ENCODE measurements at places on chromosomes 3 and 15.

GRCh38 chr3:65861718-65862117, 177.0 kb downstream of the MAGI1 start:
- no peak for DNase-seq

DNA sequence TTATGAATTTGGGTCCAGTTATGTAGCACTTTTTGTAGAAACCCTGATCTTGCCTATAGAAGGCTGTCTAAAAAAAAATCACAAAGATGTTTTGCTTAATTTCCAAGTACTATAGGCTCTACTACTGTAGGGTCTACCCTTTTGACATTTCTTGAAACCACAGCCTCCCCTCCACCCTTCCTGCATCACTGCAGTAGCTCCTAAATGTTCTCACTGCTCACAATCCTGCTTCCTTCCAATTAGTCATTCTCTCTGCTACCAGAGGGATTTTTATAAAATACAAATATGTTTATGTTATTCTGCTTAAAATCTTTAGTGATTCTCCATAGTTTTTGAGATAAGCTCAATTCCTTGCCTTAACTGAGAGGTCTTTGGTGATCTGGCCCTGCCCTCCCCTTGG, 114.0 kb downstream of the CYP19A1 start:
- DNase-seq = no peak

- peak; percentile 60 for DNase-seq
Observed at GRCh38 chr3:127585163-127585812, 5.2 kb downstream of the TPRA1 start.

DNA sequence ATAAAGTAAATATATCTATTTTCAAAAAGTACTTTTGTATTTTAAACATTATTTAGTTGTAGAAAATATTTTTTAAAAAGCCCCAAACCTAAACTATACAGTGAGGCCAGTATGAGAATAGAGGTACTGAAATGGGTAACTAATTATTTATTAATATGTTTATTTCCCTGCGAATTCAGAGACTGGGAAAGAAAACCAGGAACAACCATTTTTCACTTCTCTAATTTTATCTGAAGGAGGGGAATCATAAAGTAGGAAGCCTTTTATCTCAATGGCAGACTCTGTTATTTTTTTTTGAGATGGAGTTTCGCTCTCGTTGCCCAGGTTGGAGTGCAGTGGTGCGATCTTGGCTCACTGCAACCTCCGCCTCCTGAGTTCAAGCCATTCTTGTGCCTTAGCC, 63.6 kb upstream of the TRAK1 start:
- DNase-seq = no peak

GRCh38 chr3:174285242-174285864, 573.8 kb upstream of the NAALADL2 start:
- DNase-seq = no peak

- DNase-seq = no peak
Observed at GRCh38 chr3:98242155-98242554, 21.9 kb upstream of the OR5H6 start.

DNA sequence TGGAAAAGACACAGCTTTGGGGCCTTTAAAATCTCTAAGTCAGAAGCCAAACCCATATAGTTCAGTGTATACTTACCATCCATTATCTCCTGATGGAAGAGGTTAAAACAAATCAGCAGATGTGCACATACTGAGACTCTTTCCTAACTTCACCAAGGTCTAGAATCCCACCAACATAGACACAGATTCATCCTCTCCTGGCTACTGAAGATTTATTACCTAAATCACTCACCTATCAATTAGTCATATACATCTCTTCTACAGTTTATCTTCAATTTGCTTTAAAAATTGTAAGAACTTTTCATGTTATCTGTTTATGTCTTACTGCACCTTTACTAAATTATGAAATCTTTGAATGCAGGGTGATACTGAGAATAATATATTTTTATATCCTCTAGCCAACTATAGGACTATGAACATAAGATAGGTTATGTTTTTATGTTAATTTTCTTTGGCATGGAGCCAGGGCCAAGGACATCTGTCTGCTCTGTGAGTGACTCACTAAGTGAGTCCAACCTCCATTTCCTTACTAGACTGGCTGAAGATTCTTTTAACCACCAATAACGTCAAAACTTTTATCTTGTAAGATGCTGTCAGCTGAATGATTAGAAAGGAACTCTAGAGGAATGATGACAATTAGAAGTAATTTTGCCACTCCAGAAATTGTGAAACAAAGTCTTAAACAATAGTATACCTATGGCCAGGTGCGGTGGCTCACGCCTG, 397.6 kb downstream of the FOXP1 start:
- DNase-seq = no peak

DNA sequence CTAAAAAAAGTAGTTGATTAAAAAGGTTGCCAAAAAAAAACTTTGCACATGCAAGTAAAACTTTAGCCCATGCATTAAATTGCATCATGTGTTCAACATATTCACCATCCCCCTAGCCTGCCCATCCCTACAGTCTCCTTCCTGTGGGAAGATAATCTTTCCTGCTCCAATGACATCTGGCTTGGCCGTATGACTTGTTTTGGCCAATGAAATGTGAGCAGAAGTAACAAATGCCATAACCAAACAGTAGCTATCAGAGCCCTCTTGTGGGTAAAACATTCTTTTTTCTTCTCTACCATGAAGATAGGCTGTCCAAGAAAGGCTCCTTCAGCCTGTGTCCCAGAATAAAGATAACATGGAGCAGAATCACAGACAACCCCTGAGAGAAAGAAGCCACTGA, 15.3 kb downstream of the ERC2 start:
- DNase-seq = no peak

DNA sequence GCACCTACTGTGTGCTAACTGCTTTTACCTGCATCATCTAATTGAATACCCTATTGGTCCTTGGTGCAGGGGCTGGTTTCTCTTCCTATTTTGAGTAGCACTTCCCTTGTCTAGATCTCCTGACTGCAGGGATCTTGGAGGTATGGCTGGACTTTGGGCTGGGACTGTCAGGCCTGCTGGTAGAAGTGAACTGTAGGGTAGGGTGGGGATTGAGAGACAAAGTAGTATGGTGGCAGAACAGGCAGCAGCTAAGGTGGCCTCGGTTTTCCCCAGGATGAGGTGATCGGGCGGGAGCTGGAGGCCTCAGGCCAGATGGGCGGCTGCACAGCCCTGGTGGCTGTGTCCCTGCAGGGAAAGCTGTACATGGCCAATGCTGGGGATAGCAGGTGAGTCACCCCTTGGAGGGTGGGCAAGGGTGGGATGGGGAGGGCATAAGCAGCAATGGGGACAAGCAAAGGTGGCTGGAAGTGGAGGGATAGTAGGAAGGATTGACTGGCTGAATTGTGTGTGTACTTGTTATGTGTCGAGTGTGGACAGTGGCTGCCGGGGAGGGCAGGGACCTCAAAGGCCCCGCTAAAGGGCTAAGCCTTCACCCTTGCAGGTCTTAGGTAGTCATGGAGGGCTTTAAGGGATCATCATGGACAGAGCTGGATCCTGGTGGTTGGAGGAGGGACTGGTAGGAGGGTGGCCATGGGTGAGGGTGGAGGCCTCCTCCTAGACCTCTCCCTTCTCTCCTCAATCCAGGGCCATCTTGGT, 2.0 kb downstream of the PPM1M start:
- DNase-seq = no peak

DNA sequence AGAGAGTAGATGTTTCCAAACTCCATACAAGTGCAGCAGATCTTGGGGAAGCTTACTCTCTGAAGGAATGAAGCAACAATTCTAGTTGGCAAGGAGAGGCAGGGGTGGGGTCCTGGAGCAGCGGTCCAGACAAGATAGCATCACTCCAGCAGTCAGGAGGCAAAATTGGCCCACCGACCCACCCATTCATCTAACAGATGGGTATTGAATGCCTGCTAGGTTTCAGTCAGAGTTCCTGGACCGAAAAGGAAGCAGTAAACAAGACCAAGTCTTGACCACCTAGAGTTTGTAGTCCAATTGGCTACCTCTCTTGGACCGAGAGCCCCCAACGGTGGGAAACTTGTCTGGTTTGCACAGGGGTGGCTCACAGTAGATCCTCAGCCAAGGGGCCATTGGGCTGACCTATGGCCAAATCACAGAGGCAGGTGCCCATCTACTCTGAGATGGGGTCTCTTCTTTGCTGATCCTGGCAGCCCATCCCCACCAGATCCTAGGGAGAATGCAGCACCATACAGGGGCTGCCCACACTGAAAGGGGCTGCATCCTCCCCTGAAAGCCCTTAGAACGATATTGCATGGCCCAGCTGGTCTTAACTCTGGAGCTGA, 74.3 kb downstream of the CORO2B start:
- DNase-seq = no peak

- DNase-seq = no peak
Observed at GRCh38 chr3:190617185-190617584, 103.3 kb downstream of the IL1RAP start.

GRCh38 chr3:100141586-100141985, 27.3 kb upstream of the FILIP1L start:
- no peak for DNase-seq

GRCh38 chr15:100760357-100760903, 119.2 kb upstream of the ALDH1A3 start:
- no peak for DNase-seq

- no peak for DNase-seq
Observed at GRCh38 chr3:27426926-27427325, 57.3 kb downstream of the SLC4A7 start.

DNA sequence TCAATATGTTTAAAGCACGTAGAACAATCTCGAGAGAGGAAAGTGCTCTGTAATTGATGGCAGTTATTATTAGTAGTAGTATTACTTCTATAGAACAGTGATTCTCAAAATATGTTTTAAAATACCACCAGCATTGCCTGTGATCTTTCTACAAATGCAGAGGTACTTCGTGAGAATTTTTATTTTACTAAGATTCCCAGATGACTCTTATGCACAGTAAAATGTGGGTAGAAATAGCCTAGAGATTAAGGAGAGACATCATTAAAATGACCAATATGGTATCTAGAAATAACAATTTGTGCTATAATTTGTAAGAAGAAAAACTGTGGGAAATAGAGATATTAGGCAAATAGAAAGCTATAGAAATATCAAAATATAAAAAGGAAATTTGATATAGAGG, 157.9 kb downstream of the SUCNR1 start:
- no peak for DNase-seq

GRCh38 chr15:40270246-40270995, 12.4 kb downstream of the ANKRD63 start:
- no peak for DNase-seq

DNA sequence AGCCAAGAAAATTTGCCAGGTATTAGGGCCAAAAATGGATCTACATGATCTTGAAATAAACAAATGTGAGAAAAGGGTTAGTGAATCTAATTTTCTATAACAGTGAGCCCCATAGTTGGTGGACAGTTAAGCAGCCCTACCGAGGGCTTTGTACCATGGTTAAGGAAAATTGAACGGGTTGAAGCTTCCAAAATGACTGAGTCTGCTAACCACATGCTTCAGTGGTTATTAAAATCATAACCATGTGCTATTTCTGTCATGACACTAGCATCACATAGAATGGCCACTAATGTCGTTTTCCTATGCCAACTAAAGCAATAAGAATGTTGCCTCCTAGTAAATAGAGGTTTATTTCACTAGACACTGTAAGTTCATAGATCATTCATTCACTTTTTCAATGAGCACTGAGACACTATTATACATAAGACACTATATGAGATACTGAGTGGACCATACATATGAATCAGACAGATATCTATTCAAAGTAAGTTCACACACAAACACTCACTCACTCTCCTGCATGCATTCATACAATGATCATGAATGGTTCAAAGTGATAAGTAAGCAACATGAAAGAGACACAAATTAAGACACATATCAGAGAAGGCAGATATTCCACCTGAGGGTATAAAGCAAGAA, 4.3 kb downstream of the SST start:
- DNase-seq = no peak

All from AG08396 (cell line).